Activated T-helper 1 cell treated with Interleukin-2 at 50 U/mL for 16 hours (primary cell): ENCODE measurements at places on chromosomes 3 and 15.
A peak's percentile ranks its signal among the peaks of the same experiment; 100 is the strongest.

DNA sequence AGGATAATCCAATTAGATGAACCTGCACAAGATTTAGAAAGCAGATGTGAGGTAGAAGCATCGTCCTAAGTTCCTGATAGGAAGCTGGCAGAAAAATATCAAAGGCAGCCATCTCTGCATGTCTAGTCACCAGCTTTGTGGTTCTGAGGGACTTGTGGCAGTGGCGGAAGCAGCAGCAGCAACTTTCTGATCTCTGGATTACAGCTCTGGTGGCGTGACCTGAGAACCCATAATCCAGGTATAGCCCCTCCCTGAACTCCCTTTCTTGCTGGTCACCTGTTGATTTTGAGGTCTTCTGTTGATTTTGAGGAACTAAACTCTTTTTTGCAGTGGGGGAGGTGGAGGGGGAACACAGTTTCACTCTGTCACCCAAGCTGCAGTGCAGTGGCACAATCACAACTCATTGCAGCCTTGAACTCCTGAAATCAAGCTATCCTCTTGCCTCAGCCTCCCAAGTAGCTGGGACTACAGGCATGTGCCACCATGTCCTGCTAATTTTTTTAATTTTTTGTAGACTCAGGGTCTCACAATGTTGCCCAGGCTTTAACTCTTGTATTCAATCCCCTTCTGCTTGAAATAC lies 7.9 kb downstream of the FSIP1 start:
- DNase-seq: peak; percentile 13

- no peak for DNase-seq
Measured at GRCh38 chr15:69288531-69289341, 10.0 kb upstream of the PAQR5 start.

DNA sequence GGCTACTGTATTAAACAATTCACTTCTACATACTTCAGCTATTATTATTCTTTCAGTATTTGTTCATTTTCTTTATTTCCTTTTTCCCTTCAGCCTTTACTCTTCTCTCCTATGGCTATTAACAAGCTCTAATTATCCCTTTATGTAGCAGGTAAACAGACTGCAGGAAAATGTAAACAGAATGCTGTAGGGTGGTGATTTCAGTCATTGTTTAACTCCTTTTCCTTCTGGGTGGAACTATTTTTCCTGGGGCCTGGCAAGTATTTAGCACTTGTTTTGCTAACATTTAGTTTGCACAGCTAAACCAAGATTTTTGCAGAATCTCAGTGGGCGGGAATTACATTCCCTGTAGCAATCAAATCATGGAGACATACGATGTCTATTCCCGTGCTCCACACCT lies 14.4 kb downstream of the RARB start:
- no peak for DNase-seq

- no peak for DNase-seq
Measured at GRCh38 chr15:67188551-67189218, 65.8 kb downstream of the AAGAB start.

DNA sequence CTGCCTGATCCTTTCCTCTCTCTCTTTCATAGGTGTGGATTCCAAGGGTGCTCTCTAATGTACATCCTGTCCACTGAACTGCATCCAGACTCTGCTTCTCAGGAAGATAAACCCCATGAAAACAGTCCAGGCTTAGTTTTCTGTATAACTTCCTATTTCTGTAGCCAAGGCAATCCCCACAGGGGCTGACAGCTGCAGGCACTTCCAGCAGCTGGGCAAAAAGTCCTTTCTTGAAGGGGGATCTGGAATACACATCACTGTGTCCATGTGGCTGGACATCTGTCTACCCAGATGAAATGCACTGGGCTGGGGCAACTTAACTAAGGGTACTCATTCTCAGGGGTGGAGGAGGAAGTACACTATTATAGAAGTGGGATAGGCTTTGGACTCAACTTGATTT lies 72.2 kb downstream of the NR1D2 start:
- no peak for DNase-seq
